ENCODE measurements at places on chromosomes 7 and 10.

DNA sequence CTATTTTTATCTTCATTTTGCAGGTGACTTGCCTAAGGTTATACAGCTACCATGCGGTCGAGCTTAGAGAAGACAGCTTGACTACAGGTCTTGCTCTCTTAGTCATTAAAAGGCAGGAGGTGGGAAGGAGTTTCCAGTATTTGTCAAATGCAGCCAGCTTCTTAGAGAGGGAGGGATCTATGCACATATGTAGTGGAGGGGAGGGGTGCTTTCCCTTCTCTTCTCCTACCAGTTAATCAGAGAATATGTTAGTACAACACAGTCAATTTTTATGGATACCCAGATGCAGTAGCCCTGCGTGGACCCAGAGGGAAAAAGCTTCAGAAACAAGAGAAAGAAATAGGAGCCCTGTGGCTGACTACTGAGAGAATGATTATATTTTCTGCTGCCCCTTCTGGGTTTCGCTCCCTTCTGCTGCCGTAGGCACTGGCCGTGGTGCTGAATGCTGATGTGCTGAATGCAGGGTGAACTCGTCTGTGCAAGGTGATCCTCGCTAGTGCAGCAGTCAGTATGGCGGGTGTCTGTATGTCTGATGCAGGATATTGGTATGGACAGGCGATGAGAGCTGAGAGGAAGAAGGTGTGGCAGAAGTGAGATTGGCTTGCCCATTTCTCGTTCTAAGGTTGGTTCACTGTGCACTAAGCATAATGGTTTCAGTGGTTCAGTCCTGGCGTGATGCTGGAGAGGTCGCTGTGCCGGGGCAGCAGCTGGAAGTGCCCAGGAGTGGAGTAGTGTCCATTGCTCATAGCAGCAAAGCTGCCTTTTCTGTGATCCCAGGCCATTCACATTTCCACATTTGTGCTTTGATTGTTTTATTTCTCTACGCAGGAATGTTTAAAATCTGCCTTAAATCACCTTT lies 189.2 kb upstream of the PODXL start:
- no peak for DNase-seq

GRCh38 chr7:92992483-92992882 lies 125.3 kb downstream of the SAMD9 start:
- DNase-seq: no peak

DNA sequence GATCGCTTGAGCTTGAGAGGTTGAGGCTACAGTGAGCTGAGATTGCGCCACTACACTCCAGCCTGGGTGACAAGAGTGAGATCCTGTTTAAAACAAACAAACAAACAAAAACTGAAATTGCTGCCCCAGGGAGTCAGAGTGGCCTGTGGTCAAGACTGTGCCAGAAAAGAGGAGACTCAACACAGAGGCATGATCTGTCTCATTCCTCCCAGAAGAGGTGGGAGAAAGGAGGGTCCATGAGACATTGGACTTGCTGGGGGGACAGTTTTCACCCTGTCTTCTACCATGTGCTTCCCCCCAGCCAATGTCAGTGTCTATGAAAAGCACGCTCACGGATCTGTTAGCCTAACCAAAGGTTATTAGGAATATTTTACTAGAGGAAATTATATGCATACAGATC lies 3.2 kb downstream of the ZNF853 start:
- no peak for DNase-seq

- no peak for DNase-seq
These were observed 18.1 kb upstream of the DPYSL4 start for GRCh38 chr10:132168571-132169030.

DNA sequence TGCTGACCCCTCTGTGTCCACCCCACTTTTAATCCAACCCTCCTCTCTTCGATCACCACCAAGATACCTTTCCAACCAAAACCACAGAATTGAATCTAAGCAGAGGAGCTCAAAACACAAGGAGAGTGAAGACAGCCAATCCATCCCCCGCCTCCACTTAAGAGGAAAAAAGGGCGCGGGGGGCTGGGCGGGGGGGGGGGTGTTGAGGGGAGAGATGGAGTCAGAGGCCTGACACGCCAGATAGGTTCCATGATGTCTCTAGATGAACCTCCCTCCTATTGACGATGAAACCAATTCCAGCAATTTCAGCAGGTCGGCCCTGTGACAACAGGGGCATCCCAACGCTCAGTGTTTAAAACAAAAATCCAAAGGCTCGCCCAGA lies 1.3 kb downstream of the SORBS1 start:
- no peak for DNase-seq

GRCh38 chr7:67619175-67619574 lies 622.5 kb downstream of the TYW1 start:
- no peak for DNase-seq

- no peak for DNase-seq
These were observed 202.5 kb upstream of the AHR start for GRCh38 chr7:17095931-17096330.

GRCh38 chr7:48298779-48299178 lies 127.5 kb downstream of the ABCA13 start:
- DNase-seq: no peak

- DNase-seq: no peak
These were observed 87.3 kb upstream of the KAT6B start for GRCh38 chr10:74738985-74739567.

- DNase-seq: no peak
These were observed 19.6 kb upstream of the AGAP5 start for GRCh38 chr10:73717556-73717955.

- no peak for DNase-seq
These were observed 102.9 kb upstream of the AHR start for GRCh38 chr7:17195576-17195975.

- no peak for DNase-seq
These were observed 308.5 kb downstream of the EXOC4 start for GRCh38 chr7:133561396-133561795.

- DNase-seq: no peak
These were observed 32.1 kb upstream of the NMT2 start for GRCh38 chr10:15200626-15201025.

GRCh38 chr7:32941681-32942414 lies 15.4 kb upstream of the FKBP9 start:
- no peak for DNase-seq

GRCh38 chr7:25116621-25117020 lies 8.4 kb downstream of the CYCS start:
- DNase-seq: no peak

DNA sequence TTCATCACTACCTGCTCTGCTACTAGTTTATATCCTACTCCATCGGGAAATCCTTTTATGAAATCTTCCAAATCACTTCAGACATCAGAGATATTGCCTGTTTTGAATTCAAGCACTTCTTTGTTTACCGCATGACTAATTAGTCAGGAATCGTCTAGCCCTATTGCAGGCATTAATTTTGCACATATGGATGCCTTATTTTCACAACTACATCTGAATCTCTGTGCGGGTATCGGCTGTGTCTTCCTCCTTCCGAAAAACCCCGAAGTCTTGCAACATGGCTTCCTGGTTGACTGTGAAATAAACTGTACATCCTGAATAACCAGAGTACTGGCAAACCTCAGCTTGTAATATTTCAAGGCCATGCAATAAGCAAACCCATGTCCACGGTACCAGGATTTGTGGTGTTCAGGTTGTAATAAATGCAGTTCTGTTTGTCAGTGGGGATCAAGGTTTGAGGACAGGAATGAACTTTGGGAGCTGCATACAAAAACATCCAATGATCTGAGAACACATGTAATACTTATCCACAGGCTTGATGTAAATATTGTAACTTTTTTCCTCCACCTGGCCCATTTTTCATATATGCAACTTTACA lies 642.1 kb downstream of the PARD3 start:
- DNase-seq: no peak

GRCh38 chr10:60549686-60550085 lies 160.0 kb upstream of the ANK3 start:
- no peak for DNase-seq

- DNase-seq: no peak
These were observed 196.3 kb upstream of the FOXP2 start for GRCh38 chr7:114218283-114218682.

- no peak for DNase-seq
These were observed 4.9 kb downstream of the PCOLCE start for GRCh38 chr7:100607111-100607510.

Measured in stimulated activated CD4-positive, alpha-beta T cell treated with anti-CD3 and anti-CD28 coated beads, Interleukin-4, amount 100 ng/mL, for 4 hours (primary cell).